ENCODE measurements at places on chromosomes 12 and 14.

DNA sequence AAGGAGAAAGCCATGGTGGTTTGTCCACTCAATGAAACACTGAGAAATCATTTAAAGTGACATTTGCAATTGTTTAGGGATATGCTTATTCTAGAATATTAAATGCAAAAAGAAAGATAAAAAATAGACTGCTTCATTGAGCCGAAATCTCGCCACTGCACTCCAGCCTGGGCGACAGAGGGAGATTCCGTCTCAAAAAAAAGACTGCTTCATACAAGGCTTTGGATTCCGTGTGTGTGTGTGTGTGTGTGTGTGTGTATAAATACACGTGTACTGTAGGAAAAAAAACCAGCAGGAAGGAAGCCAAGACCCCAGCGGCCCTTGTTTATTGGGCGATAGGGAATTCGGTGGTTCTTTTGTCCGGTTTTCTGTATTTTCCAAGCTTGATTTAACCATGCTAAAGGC lies 3.2 kb upstream of the ZNF839 start:
- DNase-seq: peak; percentile 38

- no peak for DNase-seq
Observed at GRCh38 chr14:73180385-73180805, 44.1 kb downstream of the PSEN1 start.

DNA sequence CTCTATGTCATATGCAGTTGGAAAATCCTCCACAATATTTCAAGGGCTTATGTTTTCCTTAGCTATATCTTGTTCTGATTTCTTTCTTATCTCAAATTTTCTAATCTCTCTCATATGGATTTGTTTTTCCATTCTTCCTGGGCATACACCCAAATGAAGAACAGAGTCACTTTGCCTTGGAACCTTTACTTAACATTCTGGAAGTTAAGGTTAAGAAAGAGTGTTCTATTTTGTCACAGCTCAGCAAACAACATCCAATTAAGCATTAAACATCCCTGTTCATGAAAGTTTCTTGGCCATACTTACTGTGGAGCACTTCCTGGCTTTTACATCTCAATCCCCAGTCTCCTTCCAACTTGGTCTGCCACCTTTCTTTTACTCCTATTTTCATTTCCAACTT lies 5.3 kb downstream of the NAV3 start:
- DNase-seq: no peak

GRCh38 chr12:57604992-57605810 lies 577 bp downstream of the DTX3 start:
- no peak for DNase-seq

- no peak for DNase-seq
Observed at GRCh38 chr14:100060760-100061159, 4.5 kb upstream of the EVL start.

DNA sequence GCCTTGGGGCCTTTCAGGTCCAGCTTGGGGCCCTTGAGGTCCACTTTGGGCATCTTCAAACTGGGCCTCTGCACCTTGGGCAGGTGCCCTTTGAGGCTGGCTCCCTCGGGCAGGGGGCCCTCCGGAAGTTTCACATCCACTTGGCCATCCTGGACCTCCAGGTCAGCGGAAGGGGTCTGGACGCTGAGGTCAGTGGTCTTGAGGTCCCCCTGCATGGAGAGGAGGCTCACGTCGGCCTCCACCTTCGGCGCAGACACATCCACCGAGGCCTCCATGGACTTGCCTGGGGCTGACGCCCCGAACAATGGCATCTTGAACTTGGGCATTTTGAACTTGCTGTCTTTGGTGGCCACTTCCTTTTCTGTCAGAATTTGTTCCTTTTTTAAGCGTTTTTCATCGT lies 25.1 kb downstream of the AHNAK2 start:
- DNase-seq: no peak

- DNase-seq: no peak
Observed at GRCh38 chr12:65086236-65086635, 34.9 kb downstream of the WIF1 start.

DNA sequence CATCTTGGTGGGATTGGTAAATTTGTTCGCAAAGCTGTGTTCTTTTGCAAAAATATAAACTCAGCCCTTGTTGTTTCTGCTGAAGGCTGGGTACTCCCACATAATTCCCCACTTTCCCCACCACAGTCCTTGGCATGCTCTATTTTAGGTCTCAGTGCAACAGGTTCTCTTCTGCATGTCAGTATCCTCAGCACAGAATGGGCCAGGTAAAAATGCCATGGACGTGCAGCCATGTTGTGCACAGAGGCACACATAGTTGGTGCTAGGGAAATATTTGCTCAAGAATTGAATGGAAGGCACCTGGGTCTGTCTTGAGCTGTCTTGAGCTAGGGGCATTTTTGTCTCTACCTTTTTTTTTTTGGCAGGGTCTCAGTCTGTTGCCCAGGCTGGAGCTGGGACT lies 87.8 kb upstream of the LHX5 start:
- DNase-seq: no peak

GRCh38 chr12:117072106-117072505 lies 27.1 kb downstream of the TESC start:
- no peak for DNase-seq

DNA sequence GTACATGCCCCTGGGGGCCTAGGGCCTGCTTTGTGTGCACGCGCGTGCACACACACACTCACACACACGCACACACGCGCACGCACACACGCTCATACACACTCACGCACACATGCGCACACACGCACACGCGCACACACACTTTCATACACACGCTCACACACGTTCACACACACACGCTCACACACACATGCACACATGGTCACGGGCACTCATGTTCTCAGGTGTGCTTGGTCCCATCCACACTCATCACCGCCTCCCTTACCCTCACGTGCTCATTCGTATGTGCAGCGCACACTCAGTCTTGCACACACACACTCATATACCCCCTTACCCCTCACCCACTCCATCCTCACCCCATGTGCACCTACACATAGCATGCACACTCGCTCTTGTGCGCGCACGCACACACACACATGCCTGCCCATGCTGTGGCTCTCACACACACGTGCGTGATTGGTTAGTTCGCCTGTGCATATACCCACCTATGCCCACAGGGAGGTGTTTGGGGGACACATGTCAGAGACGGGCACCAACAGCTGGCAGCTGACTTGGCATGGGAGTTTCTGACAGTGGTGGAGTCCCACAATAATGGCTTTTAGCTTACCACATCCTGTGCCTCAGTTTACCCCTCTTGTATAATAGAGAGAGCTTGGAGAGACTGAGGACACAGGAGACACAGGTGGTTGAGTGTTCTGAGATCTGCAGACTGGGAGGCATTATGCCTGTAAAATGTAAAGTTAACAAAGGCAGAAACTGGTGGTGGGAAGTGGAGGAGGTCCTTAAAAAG lies 28.7 kb downstream of the TSPAN9 start:
- no peak for DNase-seq

DNA sequence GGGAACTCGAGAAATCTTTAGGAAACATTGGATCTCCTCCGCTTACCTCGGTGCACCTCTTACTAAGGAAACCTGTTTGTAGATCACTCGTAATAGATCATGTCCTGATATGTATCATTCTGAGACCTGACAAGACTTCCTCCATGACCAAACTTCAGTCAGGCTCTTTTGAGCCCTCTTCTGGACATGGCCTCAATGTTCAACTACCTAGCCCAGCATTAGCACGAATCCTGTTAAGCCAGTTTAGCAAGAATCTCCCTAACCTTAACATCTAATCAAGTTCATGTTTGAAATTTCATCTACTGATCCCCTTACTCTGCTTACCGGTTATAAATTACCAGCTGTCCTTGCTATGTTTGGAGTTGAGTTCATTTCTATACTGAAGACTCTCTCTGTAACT lies 713.9 kb upstream of the USP15 start:
- no peak for DNase-seq
